ENCODE measurements at places on chromosomes 2 and 18.

- DNase-seq, result no peak
Observed at GRCh38 chr2:73386342-73386868, 769 bp downstream of the ALMS1 start.

DNA sequence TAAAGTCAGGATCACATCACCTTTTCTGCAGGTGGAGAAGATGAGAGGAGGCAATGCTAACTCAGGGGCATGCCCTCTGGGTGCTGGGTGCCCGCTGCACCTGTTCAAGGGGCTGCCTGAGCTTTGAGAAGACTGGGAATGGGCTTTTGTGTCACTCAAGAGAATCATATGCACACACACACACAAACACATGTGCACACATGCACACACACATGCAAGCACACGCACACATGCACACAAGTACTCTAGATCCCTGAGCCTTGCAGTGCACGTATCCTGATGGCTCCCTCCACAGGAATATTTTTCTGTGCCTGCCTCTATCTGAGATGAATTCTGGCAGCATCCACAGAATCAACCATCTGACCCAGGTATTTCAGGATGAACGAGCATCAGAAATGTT lies 110.0 kb upstream of the TEX51 start:
- DNase-seq, result no peak

GRCh38 chr2:85429213-85429923 lies 10.9 kb downstream of the SH2D6 start:
- DNase-seq, result no peak

- DNase-seq, result no peak
Observed at GRCh38 chr2:96097441-96097840, 18.9 kb downstream of the ADRA2B start.

DNA sequence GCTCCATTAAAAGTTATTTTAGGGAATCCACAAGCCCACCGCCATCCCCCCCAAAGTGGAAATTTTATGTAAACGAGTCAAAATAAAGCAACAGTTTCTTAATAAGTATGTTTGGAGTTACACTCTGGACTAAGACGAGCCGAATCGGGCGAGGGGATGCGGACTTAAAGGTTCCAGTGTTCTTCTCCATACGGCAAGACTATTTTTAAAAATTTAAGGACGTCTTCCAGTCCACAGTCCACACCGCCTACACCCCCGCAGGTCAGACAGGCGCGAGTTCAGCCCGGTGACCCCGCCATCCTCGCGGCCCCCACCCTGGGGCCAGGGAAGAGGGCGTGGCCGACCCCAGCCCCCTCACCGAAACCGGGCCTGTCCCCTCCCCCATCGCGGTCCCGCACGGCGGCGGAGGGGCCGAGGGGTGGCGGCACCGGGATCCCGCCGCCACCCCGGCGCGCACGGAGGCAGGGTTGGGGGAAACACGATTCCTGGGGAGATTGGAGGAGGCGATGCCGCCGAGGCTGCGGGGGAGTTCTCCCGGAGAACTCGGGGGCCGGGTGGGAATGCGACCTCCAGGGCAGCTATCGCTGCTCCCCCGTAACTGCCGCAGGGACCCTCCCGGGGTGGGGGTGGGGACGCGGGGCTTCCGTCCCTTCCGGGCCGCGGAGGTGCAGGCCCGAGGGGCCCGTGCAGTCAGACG lies 24.5 kb upstream of the SMAD7 start:
- no peak for DNase-seq

DNA sequence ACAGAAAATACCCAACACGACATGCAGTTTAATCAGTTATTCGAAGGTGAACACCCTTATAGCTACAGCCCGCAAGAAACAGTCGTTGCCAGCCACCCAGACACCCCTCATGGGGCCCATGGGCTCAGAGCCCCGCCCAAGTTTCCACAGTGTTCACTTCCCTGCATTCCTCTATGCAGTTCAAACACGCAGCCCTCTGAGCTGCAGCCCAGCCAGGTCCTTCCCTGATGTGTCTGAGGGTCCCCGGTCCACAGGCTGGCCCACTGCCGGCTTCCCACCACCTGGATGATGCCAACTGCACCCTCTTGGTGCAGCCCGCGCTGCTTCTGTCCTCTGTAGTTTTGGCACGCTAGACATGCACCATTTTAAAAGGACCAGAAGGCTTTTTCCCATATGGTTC lies 87.4 kb downstream of the ZNF516 start:
- no peak for DNase-seq

- no peak for DNase-seq
Observed at GRCh38 chr2:109336296-109336695, 207.3 kb downstream of the SH3RF3 start.
